ENCODE measurements at places on chromosomes 12 and 14.

- no peak for DNase-seq
Observed at GRCh38 chr14:44279357-44279756, 227.7 kb downstream of the FSCB start.

- DNase-seq, result no peak
Observed at GRCh38 chr12:88924162-88924561, 343.9 kb upstream of the KITLG start.

DNA sequence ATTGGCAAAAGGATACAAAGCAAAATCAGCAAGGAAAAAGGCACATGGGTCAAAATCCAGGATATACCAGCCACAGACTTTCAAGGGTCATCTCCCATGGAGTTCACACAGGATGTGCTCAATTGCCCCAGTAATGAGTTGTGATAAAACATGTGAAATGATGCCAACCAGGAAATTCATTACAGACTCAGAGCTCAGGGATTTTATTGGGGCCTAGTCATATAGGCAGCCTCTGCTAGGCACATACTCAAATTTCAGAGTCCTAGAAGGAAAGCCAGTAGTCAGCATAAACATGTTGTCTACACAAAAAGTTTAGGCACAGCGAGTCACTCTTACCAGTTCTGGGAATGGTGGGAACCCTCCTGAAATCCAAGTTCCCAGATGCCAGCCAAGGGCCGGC, 64.4 kb upstream of the OSBPL8 start:
- no peak for DNase-seq

GRCh38 chr12:549476-550082, 89.8 kb downstream of the B4GALNT3 start:
- no peak for DNase-seq

DNA sequence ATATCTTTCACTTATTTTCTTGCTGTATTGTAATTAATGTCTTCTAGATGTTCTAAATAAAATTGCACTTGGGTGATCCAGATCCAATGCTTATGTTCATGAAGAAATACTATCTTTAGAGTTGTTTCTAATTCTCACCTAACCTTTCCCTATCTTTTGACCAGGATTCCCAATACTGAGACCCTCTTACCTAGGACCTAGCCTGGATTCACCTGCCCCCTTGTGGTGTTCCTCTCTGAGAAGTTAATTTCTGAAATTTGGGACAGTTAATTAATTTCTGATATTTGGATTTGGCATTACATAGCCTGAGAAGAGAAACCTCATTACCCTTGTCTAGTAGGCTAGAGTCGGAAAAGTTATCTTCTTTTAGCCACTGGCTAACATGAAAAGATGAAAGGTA, 29.5 kb downstream of the FOXA1 start:
- DNase-seq, result peak; percentile 55

DNA sequence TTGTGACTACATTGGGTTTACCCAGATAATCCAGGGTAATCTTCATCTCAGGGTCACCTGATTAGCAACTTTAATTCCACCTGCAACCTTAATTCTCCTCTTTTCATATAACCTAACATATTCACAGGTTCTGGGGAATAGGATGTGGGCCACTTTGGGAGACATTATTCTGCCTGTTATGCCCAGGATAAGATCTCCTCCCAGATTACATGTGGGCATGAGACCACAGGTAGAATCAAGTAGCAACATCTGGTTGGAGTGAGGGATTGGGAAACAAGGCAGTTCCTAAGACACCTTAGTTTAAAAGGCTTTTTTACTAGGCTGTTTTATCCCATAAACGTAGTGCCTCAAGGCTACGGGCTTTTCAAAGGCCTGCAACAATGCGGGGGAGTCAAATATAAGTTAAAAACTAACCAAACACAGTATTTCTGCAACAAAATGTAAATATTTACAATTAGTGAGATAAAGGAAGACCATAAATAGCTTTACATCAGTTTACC, 181.5 kb downstream of the FOXA1 start:
- DNase-seq, result no peak

DNA sequence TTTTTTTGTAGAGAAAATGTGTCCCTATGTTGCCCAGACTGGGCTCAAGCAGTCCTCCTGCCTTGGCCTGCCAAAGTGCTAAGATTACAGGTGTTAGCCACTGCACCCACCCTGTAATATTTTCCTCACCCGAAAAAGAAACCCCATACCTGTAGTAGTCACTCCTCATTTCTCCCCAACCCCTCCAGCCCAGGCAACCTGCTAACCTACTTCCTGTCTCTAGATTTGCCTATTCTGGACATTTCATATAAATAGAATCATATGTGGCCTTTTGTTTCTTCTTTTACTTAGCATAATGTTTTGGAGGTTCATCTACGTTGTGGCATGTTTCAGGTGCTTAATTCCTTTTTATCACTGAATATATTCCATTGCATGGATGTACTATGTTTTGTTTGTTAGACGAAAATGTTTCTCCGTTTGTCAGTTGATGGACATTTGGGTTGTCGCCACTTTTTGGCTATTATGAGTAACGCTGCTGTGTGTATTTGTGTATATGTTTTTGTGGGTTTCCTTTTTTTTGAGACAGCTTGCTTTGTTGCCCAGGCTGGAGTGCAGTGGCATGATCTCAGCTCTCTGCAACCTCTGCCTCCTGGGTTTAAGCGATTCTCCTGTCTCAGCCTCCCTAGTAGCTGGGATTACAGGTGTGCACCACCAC, 6.2 kb downstream of the ANKRD13A start:
- DNase-seq, result no peak

- DNase-seq, result no peak
Observed at GRCh38 chr14:97948841-97949240, 1151.7 kb downstream of the VRK1 start.

- DNase-seq, result peak; percentile 52
Observed at GRCh38 chr14:61524211-61524806, 171.0 kb upstream of the HIF1A start.

DNA sequence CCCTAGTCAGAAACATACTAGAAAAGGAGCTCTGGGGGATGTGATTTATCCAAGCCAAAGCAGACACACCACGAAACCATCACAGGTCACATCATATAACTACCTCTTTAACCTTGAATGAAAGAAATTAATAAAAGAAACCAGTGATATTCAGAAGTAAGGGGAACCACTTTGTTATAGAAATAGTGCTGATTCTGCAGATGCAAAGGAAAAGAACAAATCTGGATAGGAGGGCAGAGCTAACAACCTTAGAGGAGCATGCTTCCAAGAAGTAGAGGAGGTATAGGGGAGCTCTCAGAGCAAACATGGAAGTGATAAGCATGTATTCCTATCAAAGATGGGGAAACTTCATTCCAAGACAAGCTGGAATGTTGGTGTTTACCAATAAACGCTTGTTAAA, 117.0 kb upstream of the MDM1 start:
- DNase-seq, result no peak

DNA sequence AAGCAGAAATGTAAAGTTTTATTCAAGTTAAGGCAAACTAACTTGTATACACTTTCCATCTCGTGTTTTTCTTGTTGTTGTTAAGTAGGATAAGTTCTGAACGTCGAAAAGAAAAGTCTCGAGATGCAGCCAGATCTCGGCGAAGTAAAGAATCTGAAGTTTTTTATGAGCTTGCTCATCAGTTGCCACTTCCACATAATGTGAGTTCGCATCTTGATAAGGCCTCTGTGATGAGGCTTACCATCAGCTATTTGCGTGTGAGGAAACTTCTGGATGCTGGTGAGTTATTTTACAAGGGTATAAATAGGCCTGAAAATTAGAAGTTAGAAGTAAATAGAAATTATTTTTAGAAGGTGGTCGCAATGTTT, 25.0 kb downstream of the HIF1A start:
- DNase-seq, result no peak

DNA sequence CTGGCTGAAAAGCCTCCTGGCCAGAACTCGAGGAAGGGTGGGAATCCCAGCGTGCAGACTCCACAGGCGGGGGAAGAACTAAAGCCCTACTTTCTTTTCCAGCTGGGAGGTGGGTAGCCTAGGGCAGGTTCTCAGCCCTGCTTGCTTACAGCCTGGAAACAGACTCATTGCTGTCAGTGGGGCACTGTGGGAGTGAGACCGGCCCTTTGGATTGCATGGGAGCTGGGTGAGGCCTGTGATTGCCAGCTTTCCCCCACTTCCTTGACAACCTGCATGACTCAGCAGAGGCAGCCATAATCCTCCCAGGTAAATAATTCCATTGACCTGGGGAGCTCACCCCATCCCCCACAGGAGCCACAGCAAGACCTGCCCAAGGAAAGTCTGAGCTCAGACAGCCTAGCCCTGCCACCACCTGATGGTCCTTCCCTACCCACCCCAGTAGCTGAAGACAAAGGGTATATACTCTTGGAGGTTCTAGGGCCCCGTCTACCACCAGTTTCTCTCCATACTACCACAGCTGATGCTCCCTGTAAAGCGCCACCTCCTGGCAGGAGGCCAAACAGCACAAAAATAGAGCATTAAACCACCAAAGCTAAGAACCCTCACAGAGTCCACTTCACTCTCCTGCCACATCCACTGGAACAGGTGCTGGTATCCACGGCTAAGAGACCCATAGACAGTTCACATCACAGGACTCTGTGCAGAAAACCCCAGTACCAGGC, 294.1 kb downstream of the SEC23A start:
- no peak for DNase-seq

GRCh38 chr12:72277415-72277814, 5.2 kb downstream of the TRHDE start:
- no peak for DNase-seq

DNA sequence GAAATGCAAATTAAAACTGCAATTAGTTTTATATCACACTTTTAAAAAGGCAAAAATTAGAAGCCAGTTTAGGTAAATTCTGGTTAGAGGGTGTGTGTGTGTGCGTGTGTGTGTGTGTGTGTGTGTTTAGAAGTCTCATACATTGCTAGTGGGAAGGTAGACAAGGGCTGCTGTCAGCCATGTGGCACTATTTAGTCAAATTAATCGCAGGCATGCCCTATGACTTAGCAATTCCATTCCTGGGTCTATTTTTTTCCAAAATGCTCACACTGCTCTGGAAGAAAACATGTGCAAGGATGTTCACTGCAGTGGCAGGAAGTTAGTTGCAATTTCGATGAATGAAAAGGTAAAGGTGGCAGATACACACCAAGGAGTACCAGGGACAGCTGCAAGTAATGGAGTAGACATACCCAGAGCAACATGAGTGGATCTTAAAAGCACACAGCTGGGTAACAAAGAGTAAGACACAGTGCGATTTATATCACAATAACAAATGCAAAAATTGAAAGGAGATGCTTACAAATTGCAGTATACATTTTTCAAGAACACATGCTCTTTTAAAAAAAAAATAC, 11.6 kb downstream of the CAPZA3 start:
- DNase-seq, result no peak

- no peak for DNase-seq
Observed at GRCh38 chr12:65501093-65501621, 222.7 kb downstream of the MSRB3 start.

- no peak for DNase-seq
Observed at GRCh38 chr14:76574416-76575095, 186.7 kb upstream of the VASH1 start.

- DNase-seq, result no peak
Observed at GRCh38 chr12:31527083-31527482, 63.9 kb downstream of the DENND5B start.

GRCh38 chr14:51357250-51357649, 117.2 kb downstream of the TMX1 start:
- DNase-seq, result peak; percentile 47

- DNase-seq, result no peak
Observed at GRCh38 chr14:52706286-52706685, 714 bp upstream of the PSMC6 start.

DNA sequence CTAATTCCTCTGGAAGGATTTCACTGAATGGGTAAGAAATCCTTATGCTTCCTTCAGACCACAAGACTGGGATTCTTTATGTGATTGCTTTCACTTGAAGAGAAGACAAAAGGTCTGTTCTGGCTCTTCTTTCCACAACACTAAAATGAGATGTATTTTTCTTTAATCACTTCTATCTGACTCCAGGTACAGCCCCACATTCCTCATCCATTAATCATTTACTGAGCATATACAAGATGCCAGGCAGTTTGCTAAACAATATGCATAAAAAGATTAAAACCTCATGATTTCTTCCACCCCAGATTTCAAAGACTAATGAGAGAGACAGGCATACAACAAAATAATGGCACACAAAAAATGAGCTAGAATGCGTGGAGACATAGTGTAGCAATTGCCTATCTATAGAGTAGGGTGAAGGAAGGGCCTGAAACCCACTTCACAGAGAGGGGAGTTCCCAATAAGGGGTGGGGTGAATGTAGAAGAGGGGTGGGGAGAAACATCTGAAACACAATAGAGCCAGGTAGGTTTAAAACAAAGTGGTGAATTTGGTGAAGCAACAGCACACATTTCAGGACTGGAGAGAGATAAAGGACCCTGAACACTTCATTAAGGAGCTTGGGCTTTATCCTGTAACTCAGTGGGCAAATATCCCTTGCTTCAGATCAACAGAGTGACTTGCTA, 65.1 kb upstream of the PRB2 start:
- no peak for DNase-seq

GRCh38 chr12:112978163-112979040, at the start of gene OAS2:
TSS of gene OAS2 (plus strand) at chr12:112978519. CDS start at chr12:112978609, 90 bp downstream.
- no peak for DNase-seq

DNA sequence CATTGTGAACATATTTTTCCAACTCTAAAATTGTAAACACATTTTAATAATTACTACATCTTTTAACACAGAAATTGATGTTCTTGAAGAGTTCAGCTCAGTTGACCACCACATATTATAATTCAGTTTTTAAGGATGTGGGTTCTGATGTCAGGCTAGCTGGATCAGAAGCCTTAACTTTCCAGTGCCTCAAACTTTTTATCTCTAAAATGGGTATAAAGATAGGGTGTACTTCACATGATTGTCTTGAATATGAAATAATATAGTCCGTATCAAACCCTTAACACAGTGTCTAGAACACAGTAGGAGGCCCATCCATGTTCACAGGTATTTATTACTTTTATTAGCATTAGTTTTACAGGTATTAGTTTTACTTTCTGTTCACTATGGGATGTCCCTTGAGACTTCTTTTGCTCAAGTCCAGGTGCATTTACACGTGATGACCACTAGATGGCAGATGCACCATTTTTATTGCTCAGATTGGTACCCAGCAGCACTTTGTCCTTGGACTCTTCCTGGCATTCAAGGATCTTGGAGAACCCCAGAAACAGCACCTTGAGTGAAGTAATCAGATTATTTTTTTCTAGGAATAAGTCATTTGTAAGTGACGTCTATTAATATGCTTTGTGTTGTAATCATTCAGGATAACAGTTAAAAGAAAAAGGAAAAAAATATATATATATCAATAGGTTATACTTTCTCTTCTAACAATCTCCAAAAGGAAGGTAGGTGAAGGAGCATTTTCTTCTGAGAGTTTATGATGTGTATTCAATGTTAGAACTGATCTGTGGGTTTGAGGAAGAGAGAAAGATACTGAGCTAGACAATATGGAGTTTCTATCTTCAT, 580.2 kb downstream of the ETNK1 start:
- DNase-seq, result peak; percentile 37

GRCh38 chr12:97960741-97961608, 498.4 kb downstream of the RMST start:
- peak; percentile 11 for DNase-seq
